ENCODE measurements at places on chromosomes 5 and 9.
A peak's percentile ranks its signal among the peaks of the same experiment; 100 is the strongest.

- DNase-seq = no peak
Observed at GRCh38 chr9:36922548-36922947, 111.5 kb downstream of the PAX5 start.

GRCh38 chr5:4674166-4674565, 466.0 kb upstream of the ADAMTS16 start:
- DNase-seq = no peak

GRCh38 chr9:127282611-127283010, 18.0 kb downstream of the GARNL3 start:
- no peak for DNase-seq

DNA sequence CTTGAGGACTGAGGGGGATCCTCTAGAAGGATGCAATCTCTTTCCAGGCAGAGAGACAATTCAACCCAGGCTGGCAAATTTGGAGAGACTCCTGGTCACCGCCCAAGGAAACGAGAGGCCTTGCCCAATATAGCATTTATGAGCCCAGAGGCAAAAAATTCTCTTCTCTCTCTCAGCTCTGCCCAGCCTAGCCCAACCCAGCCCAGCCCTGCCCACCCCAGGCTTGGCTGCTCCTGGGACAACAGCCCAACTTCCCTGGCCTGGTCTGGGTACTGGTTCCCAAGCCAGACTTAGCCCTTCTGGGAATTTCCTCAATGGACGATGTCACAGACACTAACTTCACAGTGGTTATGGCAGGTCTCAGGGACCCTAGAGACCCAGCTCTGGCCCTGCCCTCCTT, 116.5 kb downstream of the PSD2 start:
- DNase-seq = no peak

DNA sequence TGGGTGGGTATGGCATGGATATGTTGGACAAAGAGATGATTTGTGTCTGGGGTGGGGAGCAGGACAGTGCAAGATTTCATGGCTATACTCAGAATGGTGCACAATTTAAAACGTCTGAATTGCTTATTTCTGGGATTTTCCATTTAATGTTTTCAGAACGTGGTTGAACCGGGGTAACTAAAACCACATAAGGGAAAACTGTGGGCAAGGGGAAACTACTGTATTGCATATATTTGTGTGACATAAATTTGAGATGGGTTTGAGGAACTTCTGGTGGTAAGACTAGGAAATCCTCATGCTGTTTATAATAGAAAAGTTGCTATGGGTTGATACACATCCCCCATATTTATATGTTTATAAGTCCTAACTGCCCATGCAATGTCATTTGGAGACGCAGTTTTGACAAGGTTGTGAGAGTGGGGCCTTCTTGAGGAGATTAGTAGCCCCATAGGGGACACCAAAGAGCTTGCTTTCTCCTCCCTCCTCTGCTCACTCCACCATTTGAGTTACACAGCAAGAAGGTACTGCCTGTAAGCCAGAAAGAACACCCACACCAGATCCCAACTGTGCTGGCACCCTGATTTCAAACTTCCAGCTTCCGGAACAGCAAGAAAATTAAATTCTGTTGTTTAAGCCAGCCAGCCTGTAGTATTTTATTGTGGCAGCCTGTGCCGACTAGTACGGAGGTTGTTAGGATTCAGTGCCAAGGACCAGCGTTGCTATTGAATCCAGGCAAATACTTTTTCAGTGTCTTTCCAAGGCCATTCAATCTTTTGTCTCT, 2118.9 kb downstream of the MAT2B start:
- DNase-seq = no peak

DNA sequence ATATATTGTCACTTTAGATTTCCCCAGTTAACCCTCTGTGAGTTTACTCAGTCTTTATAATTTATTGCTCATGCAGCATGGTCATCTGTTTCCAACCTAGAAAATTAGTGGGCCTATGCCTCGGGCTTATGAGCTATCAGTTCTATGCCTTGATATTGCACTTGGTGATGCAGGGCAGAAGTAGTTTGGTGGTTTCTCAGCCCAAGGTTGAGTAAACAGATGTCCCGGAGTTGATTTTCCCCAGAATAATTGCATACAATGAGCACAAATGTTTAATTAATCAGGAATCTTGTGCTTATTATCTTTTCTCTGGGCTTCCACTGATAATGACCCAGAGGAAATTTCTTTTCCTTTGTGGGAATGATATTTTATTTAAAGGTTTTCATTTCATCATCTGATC, 474.0 kb downstream of the CCDC171 start:
- DNase-seq = no peak

- DNase-seq = no peak
Observed at GRCh38 chr5:148428848-148429247, 45.1 kb downstream of the FBXO38 start.

- DNase-seq = peak; percentile 71
Observed at GRCh38 chr9:129495620-129496472, 125.1 kb downstream of the C9orf50 start.

DNA sequence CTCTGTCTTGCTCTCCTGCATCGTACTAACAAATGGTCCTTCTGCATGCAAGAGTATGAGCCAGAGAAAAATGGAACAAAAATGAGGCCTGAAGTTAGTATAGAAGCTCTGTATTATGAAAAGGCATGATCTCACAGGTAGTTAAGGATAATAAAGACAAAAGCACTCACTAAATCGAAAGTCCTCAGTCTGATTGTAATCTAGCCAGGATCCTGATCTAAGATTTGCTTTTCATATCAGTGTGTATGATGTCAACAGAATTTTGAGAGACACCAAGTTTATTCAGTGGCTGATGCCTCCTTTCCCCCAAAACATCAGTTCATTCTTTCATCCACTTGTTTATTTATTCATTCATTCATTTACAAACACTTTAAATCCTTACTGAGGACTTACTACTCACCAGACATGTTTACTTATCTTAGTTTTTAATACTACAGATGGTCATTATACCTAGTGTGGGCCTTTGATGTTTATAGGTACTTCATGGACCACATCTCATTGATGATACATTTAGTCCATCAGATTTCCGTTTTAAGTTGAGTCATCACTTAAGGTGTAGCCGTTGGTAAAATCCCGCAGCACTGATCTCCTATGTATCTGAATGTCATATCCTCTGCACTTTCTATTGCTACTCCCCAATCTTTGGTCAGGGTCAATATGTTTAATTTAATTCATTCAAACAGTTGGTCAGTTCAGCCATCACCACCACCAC, 105.2 kb upstream of the DHFR start:
- DNase-seq = no peak

- peak; percentile 13 for DNase-seq
Observed at GRCh38 chr5:9545992-9546851, at the start of gene SEMA5A. TSS of gene SEMA5A (minus strand) at chr5:9546075. CDS start at chr5:9379946, 166,129 bp downstream.

GRCh38 chr5:134273642-134274395, 47.9 kb upstream of the PPP2CA start:
- no peak for DNase-seq

- no peak for DNase-seq
Observed at GRCh38 chr5:116938488-116938887, 363.9 kb upstream of the SEMA6A start.

DNA sequence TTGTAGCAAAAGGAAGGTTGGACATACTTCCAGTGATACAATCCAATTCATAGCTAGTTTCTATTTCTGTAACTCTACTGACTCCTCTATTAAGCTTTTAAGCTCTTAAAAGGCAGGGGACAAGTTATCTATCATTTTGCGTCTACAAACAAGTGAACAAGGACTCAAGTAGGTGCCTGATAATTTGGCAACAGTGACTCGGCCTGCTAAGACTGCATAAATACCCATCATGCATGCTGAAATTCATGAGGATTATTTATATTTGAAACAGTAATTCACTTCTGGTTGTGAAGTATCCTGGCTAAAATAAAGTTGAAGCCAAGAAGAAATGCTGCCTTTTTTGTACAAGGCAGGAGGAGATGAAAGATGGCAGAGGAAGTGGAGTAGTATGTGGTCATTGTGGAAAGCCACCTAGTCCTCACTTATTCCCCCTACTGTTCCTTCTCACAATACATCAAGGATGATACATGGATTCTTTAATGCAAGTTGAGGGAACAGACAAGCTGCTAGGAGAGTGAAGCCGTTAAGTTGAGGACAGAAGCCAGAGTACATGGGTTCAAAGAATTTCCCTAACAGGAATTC, 74.0 kb downstream of the MRPS27 start:
- DNase-seq = no peak

DNA sequence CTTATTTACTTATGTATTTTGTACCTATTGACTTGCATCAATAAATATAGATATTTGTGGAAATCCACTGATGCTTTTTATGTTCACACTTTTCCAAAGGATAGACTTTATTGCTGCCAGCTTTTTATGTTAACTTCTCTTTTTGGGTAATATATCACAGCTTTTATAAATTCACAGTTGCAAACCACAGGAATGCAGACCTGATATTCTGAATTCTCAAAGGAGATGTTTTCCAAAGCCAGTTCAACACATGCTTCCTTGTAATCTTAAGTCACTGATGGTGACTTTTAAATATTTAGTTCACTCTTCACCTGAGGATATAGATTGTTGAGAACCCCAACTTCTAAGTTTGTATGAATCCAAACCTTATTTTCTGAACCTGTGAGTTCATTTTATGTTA, 223.4 kb upstream of the PRR16 start:
- no peak for DNase-seq

GRCh38 chr9:129648092-129648763, 6.3 kb upstream of the ASB6 start:
- DNase-seq = no peak

DNA sequence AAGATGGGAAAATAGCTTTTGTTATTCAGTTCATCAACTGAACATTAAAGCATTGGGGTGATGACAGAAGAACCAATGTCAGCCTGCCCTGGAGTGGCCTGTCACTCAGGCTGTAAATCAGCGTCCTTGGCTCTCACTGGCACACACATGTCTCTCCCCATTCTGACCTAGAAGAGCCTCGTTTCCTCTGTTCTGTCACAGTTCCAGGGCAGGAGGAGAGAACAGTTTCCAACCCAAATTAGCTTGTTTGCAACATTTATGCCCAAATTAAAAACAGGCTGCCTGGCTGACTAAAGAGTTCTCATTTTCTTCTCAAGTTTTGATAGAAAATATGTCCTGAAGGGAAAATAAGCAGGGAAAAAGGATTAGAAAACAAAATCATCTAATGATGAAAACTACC, 520.1 kb downstream of the CHSY3 start:
- no peak for DNase-seq

DNA sequence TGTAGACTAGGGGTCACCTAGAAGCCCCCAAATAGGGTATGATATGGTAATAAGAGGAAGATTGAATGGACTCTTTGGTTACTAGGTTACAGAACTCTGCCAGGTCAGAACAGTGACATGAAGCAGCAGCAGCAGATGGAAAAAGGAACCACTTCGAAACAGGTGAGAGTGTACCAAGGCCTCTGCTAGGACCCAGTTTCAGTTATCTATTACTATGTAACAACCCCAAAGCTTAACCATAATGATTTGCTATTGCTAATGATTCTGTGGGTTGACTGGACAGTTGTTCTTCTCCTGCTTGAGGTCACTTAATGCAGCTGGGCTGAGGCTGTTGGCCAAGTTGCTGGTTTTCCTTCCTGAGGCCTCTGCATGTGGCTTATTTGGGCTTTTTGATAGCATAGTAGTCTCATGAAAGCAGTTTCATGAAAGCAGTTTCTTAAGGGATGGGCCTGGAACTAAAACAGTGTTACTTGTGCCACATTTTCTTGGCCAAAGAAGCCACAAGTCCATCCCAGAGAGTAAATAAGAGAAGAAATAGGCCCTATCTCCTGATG, 17.6 kb downstream of the C9orf43 start:
- no peak for DNase-seq

DNA sequence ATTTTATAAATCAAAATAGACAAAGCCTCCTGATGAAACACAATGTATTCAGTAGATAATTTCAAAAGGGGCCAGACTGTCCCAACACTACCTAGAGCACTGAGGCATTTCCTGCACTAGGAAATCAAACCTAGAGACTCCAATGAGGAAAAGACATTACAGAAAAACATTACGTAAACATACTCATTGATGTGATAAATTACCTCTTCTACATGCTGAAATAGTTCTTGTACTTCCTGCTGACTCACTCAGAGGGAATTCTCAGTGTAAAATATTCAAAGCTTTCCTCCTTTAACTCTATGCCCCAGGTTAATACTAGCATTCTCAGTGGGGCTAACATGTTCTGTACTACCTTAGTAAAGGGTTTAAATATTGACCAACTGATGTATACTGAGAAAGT, 178.0 kb downstream of the ESM1 start:
- DNase-seq = no peak

DNA sequence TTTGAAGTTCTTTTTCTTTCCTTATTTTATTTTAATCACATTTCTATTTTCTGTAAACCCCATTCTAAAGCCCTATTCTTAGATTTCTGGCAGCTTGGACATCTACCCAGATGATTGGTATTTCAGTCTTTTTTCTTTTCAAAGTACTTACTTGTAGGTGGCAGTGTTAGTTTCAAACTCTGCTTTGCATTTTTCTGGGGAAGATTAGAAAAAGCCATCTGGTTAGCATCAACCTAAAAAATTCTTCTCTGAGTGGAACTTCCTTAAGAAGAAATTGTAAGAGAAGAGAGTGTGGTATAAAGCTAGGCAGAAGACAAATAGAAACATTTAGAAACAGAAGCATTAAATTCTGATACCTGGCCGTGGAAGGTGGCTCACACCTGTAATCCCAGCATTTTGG, 17.2 kb upstream of the TENT2 start:
- DNase-seq = no peak

GRCh38 chr5:100517301-100517974, 17.7 kb upstream of the FAM174A start:
- no peak for DNase-seq

DNA sequence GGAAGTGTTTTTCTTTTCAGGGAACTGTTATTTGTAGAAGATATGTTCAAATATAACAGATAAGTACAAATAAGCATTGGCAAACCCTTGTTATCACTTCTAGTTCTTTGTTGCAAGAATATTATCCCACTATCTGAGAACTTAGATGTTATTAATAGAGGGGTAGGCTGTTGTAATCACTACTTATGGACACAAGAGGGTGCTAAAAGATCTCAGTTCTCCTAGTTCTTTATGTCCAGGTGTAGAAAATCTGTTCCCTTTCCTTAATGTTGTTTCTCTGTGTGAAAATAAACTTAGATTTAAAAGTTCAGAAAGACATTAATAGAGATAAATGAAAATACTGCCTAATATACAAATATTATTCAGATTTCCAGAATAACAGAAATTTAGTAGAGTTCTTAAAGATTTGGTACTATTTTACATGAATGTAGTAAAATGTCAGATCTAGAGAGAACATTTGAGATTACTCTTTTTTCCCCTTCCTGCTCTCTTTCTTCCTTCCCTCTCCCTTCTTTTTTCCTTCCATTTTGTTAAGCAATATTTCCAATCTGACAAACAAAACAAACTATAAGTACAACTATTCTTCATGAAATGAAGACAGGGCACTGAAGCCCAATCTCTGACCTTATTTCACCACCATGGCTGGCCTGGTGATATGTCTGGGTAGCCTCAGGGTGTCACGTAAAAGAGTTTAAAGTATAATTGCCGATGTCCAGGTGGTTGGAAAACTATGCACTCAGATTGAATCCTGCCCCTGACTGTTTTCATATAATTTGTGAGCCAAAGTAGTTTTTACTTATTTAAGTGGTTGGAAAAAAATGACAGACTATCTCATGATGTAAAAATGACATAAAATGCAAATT, 43.6 kb upstream of the C5orf46 start:
- DNase-seq = peak; percentile 1

- no peak for DNase-seq
Observed at GRCh38 chr5:123937230-123937629, 425.3 kb downstream of the CSNK1G3 start.

- DNase-seq = no peak
Observed at GRCh38 chr9:31166516-31166915, 1217.9 kb upstream of the ACO1 start.

GRCh38 chr5:108216890-108217289, 165.0 kb downstream of the FBXL17 start:
- DNase-seq = no peak

- DNase-seq = no peak
Observed at GRCh38 chr9:92706218-92706940, 36.4 kb upstream of the IPPK start.
